ENCODE measurements at places on chromosomes 1 and 21. TPM values are rescaled to one million over a fixed set of nuclear protein-coding genes. Genes with fewer than 3 reads are reported as not detected.

- H3K27me3 ChIP-seq: 0 out of 2 replicates have a peak, but pooled peaks cover 5% of the 10 kb centered on the region
- no peaks in the 10 kb centered on the region for H3K4me1 ChIP-seq
- no peak overlapping the region for H3K27ac ChIP-seq
Observed at GRCh38 chr1:159091607-159092031, 15.1 kb upstream of the AIM2 start.

DNA sequence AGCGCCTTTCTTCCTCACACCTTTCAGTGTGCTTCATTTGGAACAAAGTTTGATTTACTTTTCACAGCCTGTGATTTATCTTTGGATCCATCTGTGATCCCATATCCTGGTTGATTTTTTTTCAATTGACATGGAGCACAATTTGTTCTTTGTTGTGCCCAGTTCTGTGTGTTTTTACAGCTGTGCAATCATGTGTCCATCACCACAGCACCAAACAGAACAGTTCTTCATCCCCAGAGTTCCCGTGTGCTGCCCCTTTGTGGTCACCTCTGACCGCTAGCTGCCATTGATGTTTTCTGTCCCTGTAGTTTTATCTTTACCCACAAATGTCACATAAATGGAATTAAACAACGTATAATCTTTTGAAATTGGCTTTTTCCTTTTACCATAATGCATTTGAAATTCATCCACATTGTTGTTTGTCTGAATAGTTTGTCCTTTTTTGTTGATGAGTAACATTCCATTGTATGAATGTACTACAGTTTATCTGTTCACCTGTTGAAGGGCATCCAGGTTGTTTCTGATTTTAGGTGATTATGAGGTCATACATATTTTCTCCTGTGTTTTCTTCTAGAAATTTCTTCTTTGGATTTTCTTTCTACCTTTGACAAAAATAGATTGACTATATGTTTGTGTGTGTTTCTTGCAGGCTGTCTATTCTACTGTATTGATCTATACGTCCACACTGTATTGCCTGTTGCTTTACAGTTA is 17.4 kb downstream of the MIGA1 start:
- peaks cover 12% of the 10 kb centered on the region for H3K36me3 ChIP-seq
- peak overlapping the region; percentile 71 for H3K27ac ChIP-seq
- H3K27me3 ChIP-seq: no peaks in the 10 kb centered on the region
- peaks cover 16% of the 10 kb centered on the region for H3K4me1 ChIP-seq

DNA sequence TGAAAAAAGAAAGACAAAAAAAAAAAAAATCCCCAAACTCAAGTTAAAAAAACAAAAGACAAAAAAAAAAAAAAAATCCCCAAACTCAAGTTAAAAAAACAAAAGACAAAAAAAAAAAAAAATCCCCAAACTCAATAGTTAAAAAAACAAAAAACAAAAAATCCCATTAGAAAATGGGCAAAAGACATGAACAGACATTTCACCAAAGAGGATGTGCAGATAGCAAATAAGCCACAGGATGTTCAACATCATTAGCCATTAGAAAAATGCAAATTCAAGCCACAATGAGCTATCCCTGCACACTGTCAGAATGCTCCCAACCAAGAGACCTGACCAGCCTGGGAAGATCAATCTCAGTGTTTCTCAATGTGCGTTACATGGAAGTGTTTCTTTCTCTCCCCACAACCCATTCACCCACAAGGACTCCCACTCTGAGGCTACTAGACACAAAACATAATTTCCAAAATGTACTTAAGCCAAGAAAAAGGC is 33.9 kb downstream of the MRAP start:
- no peaks in the 10 kb centered on the region for H3K27me3 ChIP-seq
- peaks cover 6% of the 10 kb centered on the region for H3K4me1 ChIP-seq
- no peak overlapping the region for H3K27ac ChIP-seq
- H3K4me3 ChIP-seq: no peak overlapping the region

- H3K27me3 ChIP-seq: no peaks in the 10 kb centered on the region
- H3K36me3 ChIP-seq: no peaks in the 10 kb centered on the region
- peaks cover 19% of the 10 kb centered on the region for H3K4me1 ChIP-seq
- H3K27ac ChIP-seq: peak overlapping the region; percentile 6
- H3K4me3 ChIP-seq: peak overlapping the region; percentile 75
- no peak for DNase-seq
Observed at GRCh38 chr1:145961109-145961424, 3.2 kb upstream of the LIX1L start.

- peaks cover 25% of the 10 kb centered on the region for H3K4me1 ChIP-seq
- no peaks in the 10 kb centered on the region for H3K36me3 ChIP-seq
- no peak for DNase-seq
- no peaks in the 10 kb centered on the region for H3K27me3 ChIP-seq
Observed at GRCh38 chr1:15479654-15480347, 3.9 kb downstream of the CELA2B start.

DNA sequence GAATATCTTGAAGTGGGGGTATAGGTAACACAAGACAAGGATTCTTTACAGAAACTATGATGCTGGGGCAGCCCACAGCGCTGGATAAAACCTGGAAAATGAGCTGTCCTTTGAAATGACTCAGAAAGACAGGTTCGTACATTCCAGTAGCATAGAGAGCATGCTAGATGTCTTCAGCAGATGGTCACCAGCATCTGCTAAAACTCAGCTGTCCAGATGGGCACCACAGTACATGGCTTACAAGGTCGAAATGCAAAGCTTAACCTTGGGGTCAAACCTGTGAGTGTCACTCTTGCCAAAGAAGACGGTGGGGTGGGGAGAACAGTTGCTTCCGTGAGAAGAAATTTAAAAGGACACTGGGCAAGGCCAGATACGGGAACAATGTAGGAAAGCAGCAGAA is 41.3 kb upstream of the TRIM45 start:
- H3K4me1 ChIP-seq: peaks cover 36% of the 10 kb centered on the region
- peak overlapping the region; percentile 65 for H3K27ac ChIP-seq
- H3K27me3 ChIP-seq: no peaks in the 10 kb centered on the region
- no peak overlapping the region for H3K4me3 ChIP-seq
- DNase-seq: peak; percentile 86

DNA sequence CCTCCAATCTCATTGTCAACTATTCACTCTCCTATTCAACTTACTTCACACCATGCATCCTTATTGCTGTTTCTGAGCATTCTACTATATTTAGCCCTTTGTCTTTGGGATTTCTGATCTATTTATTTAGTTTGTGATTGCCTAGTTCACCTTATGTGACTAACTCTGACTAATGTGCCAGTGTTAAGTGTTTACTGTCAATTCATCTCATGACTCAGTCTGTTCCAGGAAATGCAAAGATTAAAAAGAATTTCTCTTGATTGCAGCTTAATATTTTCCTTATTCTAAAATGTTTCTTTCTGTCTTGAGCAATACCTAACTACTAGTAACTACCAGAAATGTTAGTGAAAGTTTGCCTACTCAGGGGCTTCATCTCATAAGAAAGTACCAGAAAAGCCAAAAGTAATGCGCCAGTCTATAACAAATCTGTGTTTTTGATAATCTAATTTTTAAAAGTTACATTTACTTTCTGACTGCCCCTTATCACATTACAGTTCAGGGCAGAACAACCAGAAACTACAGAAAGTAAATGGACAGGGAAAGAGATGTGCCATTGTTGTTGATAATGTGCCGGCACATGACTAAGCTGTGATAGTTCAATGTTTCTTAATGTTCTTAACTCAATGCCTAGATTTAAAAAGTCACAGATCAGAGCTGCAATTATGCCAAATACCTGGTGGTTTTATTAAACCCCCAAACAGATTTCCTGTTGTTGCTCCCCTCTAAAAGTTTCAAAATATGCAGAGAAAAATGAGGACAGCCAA is 556.5 kb downstream of the PTBP2 start:
- H3K4me3 ChIP-seq: no peak overlapping the region
- H3K27ac ChIP-seq: no peak overlapping the region
- no peaks in the 10 kb centered on the region for H3K36me3 ChIP-seq
- no peaks in the 10 kb centered on the region for H3K4me1 ChIP-seq
- H3K27me3 ChIP-seq: no peaks in the 10 kb centered on the region
- no peak for DNase-seq

DNA sequence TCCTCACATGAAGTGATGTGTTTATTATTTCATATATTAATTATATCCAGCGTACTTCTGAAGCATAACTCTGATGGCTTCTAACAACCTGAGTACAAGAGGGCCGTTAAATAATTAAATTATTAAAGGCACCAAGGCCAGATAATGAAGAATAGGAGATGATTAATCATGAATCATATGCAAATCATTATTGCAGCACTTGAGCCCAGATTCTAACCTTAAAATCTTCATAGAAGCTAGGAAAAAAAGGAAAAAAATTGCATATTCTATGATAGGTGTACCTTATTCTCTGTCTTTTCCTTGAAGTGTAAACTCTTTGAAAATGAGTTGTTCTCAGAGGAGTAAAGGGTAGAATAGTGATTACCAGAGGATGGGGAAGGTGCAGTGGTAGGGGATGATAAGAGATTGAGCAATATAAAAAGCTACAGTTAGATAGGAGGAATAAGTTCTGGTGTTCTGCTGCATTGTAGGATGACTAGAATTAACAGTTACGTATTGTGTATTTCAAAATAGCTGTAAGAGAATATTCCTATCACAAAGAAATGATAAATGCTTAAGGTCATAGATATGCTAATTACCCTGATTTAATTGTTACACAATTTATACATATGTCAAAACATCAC is 51.1 kb downstream of the SWT1 start:
- no peak for DNase-seq
- H3K4me3 ChIP-seq: no peak overlapping the region
- H3K4me1 ChIP-seq: no peaks in the 10 kb centered on the region
- no peaks in the 10 kb centered on the region for H3K27me3 ChIP-seq
- H3K36me3 ChIP-seq: no peaks in the 10 kb centered on the region

DNA sequence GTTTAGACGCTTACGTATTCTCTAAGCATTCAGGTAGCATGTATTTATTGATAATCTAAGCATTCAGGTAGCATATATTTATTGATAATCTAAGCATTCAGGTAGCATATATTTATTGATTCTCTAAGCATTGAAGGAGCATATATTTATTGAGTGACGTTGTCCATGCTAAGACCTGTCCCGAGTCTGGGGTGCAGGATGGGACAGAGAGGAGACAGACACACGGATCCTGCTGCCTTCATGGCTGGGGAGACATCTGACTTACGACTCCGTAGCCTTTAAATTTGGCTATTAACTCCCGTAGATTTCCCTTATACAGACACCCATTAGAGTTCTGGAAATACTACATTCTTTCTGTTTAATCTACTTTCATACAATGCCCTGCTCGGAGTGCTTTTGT is 982 bp downstream of the SCCPDH start:
- no peak for DNase-seq
- H3K27me3 ChIP-seq: no peaks in the 10 kb centered on the region
- H3K4me3 ChIP-seq: peak overlapping the region; percentile 87
- peaks cover 9% of the 10 kb centered on the region for H3K36me3 ChIP-seq

Gene WDR64
- not detected for total RNA-seq

Gene SERPINC1
- 0.22 TPM for total RNA-seq

Gene ADPRS
- 30.4 TPM for total RNA-seq

Gene CR1L
- total RNA-seq: not detected

Gene RWDD3
- 25.8 TPM for total RNA-seq

Gene VCAM1
- 0.03 TPM for total RNA-seq
